ENCODE measurements at places on chromosomes 3 and 15.

DNA sequence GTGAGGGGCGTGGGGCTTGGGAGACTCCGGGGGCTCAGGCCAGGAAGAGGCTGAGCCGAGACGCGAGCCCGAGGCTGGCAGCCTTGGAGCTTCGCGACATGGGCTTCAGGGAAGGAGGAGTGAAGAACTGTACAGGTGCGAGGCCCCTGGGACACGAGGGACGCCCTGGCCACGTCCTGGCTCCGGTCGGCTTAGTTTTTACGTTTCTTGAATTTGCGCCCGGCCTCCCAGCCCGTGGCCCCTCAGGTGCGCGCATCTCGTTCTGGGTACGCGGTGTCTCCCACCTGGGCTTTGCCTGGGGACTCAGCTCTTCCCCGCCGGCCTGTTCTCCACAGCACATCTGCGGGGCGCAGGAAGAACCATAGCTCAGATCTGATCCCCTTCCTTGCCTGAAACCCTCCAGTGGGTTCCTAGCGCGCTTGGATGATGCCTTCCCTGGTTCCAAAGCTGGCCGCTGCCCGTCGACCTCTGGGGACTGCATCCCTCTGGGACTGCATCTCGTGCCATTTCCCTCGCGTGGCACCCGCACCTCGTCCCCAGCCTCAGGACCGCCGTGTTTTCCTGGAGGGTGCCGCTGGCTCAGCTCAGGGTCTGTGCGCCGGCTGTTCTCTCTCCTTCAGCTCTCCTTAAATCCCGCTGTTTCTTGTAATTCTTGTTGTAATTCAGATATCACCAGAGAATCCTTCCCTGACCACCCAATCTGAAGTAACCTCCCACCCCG, 614 bp downstream of the CHCHD6 start:
- DNase-seq = no peak

DNA sequence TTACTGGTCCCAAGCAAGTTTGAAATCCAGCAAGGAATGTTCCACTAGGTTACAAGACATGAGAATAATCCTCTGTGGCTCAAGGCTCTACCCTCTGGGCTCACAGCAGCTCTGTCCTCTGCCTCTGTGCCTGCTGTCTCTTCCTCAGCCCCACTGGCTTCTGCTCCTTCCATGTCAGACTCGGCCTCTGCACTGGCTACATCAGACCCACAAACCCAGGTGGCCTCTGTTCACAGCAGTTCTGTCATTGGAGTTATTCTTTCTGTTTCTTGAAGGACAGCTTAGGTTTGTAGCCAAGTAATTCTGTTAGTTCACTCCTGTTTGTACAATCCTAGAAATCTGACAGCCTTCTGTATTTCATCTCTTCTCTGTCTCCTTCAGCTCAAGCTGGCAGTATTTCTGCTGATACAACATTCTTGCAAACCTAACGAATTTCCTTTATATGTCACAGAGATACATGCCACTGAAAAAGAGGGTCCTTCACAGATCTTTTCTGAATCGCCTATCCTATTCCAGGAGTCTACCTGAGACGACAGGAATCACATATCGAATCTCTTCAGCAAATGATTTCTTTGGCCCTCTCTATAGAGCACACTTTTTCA, 227.8 kb upstream of the PLSCR5 start:
- no peak for DNase-seq

DNA sequence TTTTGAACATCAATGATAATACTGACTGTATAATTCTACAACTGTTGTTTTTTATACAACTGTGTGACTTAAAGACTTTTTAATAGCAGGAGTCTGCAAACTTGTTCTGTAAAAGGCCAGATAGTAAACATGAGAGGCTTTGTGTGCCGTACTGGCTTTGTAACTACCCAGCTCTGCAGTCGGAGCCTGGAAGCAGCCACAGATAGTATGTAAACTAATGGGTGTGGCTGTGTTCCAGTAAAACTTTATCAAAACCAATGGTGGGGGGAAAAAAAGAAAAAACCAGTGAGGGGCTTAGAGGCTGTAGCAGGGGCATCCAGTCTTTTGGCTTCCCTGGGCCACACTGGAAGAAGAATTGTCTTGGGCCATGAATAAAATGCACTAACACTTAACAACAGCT, 11.9 kb downstream of the ASB7 start:
- DNase-seq = no peak

GRCh38 chr3:191959876-191960413, 499.0 kb downstream of the PYDC2 start:
- no peak for DNase-seq

DNA sequence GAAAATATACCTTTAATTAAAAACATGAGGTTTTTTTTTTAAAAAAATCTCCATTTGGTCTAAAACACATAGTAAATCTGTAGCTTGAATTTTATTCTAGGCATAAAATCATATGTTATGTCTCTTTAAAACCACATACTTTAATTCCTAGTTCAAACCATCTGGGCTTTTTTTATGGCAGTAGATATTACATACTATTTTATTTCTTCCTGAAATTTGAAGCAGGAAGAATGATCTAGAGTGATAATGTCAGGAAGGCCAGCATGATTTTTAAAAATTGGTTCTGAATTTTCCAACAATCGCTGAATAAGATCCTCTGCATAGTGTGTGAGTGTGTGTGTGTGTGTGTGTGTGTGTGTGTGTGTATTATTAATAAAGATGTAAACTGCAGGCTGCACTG, 420.3 kb downstream of the NAALADL2 start:
- DNase-seq = no peak

DNA sequence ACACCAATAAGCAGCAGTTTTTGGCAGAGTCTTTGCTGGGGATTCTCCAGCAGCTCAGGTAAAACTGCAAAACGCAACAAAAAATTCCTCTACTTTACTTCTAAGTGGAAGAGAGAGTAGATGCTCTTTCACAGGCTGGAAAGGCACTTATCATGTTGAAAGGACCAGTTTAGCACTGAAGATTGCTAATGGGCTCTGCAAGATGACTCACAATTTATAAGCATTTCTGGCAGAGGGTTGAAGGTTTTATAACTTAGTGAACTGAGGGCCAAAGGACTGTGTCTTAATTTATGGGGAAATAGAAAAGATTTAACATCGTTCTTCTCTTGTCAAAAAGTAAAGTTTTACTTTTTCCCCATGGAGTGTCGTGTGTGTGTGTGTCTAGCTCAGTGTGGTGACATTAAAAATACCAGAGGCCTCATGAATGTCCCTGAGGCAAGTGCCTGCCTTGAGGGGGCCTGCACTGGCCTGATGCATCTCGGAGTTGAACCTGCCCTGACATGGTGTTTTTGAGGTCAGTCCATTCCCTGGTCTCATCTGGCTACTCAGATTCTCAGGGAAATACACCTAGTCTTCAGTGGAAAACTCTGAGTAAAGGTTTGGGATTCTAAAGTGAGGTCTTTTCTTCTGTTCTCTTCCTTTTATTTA, 1092.0 kb downstream of the NAALADL2 start:
- no peak for DNase-seq

DNA sequence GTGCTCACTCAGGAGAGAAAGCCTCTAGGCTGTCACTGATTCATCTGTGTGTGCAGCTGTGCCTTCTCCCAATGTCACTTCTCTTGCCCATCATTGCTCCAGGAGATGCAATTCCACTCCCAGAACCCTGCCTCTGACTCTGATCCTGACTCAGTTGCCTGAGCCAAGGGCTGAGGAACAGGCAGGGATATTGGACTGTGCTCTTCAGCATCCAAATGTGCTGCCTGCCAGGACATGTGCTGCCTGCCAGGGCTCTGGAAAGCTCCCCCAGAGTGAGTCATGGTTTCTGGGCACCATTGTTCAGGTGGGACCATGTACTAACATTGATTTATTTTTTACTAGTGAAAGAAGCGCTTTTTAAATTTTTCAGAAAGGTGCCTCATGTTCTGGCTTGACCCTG, 71.0 kb downstream of the TRIM42 start:
- DNase-seq = no peak

DNA sequence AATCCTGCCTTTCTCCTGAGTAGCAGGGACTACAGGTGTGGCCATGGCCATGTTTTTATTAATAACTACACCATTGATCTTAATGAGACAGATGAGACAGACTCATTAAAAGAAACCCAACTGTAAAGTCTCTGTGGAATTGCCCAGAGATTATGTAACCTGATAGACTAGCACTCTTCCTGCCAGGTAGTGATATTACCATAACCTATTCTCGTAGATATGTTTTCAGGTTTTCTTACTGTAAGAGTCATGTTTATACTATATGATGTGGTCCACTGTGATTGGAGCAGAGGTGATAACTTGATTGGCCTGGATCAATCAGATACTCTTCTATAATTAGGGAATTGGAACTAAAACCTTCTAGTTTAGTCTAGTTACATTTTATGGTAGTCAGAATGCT, 93.7 kb downstream of the NFKBIZ start:
- no peak for DNase-seq

GRCh38 chr3:126434931-126435411, 40.3 kb downstream of the CFAP100 start:
- DNase-seq = no peak

DNA sequence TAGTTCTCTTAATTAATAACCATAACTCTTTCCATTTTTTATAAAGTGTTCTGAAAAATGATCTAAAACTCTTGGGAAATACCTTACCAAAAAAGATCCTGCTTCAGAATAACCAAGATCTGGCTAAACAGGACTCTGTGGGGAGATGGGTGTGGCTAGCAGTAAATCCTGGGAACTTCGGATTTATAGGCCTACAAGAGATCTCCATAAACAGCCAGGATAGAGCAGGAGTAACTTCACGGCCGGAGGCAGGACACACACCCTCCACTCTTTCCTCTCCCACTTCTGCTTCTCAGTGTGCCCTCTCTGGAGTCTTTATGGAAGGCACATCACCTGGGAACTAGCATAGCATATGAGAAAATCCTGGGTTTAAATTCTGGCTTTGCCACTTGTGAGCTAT, 309.4 kb upstream of the SOX2 start:
- DNase-seq = no peak

- DNase-seq = no peak
These were observed 20.8 kb downstream of the AKAP13 start for GRCh38 chr15:85401108-85401774.

GRCh38 chr3:61725851-61726333, 164.5 kb downstream of the PTPRG start:
- DNase-seq = no peak

- DNase-seq = no peak
These were observed 5.9 kb downstream of the ACVR2B start for GRCh38 chr3:38459499-38460048.

DNA sequence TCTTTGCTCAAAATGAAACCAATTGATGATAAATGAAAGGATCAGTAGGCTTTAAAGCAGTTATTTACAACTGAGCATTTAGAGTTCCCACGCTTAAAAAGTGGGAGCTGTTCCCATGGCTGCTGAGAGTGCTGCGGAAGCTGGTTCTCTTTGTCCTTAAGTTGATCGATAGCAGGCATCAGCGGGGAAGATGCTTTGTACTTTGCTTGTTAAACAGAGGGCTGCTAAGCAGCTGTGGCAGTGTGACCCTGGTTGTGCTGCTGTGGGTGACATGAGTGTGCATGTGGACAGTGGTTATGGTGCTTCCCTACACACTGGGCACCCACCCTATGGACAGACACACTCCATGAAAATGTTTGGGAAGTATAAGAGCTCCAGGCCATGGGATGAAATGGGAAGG, 96.3 kb downstream of the PTPRG start:
- DNase-seq = no peak

DNA sequence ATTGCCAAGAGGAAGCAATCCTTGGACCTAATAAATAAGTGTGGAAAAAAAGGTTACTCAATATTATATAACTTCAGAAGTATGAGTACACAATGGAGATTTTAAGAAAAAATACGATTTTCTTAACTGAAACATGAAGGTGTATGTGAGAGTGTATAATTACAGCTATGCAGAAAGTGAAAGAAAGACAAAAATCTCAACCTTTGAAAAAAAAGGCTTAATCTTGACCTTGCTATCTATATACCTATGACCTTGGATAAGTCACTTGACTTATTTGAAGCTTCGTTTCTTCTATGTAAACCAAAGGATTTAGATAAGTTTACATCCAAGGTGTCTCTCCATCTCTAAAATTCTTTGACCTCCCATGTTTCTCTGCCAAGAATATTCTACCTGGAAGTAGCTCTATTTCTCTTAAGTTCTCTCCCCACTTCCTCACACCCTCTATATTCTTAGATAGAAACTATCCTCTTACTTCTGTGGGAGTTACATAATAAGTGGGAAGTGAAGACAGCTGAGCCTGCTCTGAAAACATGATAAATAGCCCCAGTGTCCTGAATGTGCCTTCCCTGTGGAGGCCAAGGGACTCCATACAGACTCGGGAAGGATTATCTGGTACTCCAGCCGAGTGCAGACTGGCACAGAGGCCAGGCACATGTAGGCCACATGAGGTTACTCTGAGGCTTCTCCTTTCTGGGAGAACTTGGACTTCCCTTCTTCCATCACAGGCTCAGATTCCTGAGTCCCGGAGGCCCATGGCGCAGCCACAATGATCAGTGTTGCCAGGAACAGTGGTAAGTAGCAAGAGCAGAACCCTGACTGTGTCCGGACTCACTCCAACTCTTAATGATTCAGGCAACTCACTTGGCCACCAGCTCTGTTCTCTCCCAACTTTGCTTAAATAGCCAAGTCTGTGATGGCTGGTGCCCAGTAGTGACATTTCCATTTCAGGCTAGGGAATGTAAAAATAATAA, 166.8 kb upstream of the COL8A1 start:
- DNase-seq = no peak

GRCh38 chr3:110811050-110811449, 260.6 kb upstream of the NECTIN3 start:
- DNase-seq = no peak

- no peak for DNase-seq
These were observed 368.7 kb downstream of the MFSD1 start for GRCh38 chr3:159170436-159171003.

GRCh38 chr3:63386568-63386967, 108.5 kb downstream of the SYNPR start:
- no peak for DNase-seq

DNA sequence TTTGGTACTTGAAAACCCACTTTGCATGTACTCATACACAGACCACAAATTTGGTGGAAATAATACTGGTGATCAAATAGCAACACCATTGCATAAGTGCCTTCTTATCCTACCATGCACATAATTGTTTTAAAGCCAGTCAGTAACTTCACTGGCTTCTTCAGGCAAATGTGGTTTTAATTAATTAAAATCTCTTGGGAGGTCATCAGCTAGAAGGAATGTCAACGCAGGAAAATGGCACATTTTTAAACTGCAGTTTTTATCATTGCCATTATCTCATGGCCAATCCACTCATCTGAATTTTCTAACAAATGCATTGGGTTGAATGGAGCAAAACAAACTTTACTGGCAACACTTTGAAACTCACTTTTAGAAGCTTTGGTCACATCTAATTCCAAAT, 105.7 kb upstream of the ZPLD1 start:
- no peak for DNase-seq

DNA sequence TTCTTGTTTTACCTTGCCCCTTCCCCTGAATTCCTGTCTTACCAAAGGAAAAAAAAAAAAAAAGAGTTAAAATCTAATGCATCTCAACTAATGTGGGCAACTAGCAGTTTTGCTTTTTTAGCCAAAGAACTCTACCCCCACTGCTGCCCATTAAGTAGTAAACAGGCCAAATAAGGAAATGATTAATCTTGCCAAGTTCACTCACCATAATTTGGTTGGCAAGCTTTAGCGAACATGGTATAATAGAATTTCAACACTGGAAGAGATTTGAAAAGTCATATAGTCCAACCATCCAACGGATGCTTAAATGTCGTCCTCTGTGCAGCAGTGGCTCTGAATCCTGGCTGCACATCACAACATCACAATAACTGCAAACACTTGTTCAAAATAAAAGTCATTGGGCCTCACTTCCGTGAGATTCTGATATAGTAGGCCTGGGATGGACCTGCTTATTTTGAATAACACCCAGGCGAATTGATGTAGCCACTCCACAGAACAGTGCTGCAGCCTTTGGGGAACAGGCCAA, 142.0 kb upstream of the UBE2E1 start:
- no peak for DNase-seq

- peak; percentile 28 for DNase-seq
These were observed 17.7 kb downstream of the CRTAP start for GRCh38 chr3:33131331-33132018.
